Activated T-cell treated with anti-CD3 and anti-CD28 coated beads for 1 hour (primary cell): ENCODE measurements at places on chromosomes 5 and 9.

GRCh38 chr9:4700091-4700490 is 20.7 kb downstream of the CDC37L1 start:
- DNase-seq, result no peak

GRCh38 chr5:1208743-1209488 is 7.5 kb downstream of the SLC6A19 start:
- DNase-seq, result no peak

GRCh38 chr5:41863871-41864486 is 6.2 kb downstream of the OXCT1 start:
- DNase-seq, result no peak

- no peak for DNase-seq
These were observed 82.7 kb downstream of the ITGA1 start for GRCh38 chr5:52870448-52870847.

- no peak for DNase-seq
These were observed 35.4 kb downstream of the OTULIN start for GRCh38 chr5:14699807-14700400.

- no peak for DNase-seq
These were observed 169.9 kb downstream of the NNT start for GRCh38 chr5:43772764-43773477.

DNA sequence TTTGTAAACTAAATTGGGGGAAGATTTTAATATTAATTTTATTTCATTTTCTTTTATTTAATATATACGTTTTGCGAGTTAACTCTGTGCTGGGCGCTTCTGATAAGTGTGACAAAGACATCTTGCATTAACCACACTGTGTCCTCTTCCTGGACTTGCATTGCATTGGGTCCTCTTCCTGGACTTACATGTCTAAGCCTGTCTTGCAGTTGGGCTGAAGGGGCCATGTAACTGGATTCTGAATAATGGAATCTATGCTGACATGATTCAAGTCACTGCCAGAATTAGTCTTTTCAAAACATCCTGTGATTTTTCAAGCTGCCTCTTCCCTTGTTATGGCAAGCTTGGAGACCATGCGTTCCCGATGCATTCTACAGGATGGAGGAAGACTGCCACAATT is 122.6 kb downstream of the TRIM32 start:
- no peak for DNase-seq

GRCh38 chr9:103661663-103662062 is 432.4 kb upstream of the SMC2 start:
- no peak for DNase-seq

GRCh38 chr5:121489972-121490371 is 361.7 kb upstream of the FTMT start:
- no peak for DNase-seq

DNA sequence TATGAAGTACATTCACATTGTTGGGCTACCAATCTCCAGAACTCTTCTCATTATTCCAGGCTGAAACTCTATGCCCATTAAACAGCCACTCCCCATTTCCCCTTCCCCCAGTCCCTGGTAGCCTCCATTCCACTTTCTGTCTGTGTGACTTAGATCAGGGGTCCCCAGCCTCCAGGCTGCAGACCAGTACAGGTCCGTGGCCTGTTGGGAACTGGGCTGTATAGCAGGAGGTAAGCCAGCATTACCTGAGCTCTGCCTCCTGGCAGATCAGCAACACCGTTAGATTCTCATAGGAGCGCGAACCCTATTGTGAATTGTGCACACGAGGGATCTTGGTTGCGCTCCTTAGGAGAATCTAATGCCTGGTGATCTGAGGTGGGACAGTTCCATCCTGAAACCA is 23.1 kb downstream of the ZNF618 start:
- no peak for DNase-seq

GRCh38 chr9:136771907-136772415 is 7.6 kb upstream of the LCN15 start:
- no peak for DNase-seq

DNA sequence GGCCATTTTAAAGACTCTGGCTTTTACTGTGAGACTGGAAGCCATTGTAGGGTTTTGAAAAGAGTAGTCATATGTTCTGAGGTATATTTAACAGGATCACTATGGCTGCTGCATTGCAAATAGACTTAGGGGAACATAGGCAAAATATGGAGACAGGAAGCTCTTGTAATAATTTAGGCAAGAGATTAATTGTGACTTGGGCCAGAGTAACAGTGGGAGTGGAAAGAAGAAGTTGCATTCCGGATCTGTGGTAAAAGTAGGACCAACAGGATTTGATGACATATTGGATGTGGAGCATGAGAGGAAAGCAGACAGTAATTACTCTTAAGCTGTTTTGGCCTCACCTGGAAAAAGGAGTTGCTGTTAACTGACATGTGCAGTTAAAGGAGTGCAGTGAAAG is 85.6 kb downstream of the SMIM15 start:
- no peak for DNase-seq

- no peak for DNase-seq
These were observed 34.3 kb upstream of the RPS23 start for GRCh38 chr5:82312373-82312856.

GRCh38 chr9:107782381-107782780 is 292.8 kb upstream of the KLF4 start:
- DNase-seq, result no peak

DNA sequence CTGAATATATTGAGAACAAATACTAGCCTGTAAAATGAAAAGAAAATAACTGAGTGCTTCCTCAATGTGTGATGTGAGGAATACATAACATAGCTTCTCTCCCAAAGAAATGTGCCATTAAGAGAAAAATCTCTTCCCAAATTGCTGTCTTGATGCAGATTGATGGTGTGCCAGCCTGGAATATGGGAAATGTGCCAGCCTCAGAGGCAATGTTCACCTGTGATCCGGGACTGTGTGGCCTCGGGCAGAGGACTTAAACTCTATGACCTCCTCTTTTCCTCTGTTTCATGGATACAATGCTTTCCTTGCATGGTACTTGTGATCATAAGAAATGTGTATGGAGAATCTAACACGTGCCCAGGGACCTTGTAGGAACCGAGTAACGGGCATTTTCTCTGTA is 370.9 kb downstream of the DIRAS2 start:
- no peak for DNase-seq

- DNase-seq, result no peak
These were observed 107.9 kb upstream of the LMX1B start for GRCh38 chr9:126505697-126506346.

DNA sequence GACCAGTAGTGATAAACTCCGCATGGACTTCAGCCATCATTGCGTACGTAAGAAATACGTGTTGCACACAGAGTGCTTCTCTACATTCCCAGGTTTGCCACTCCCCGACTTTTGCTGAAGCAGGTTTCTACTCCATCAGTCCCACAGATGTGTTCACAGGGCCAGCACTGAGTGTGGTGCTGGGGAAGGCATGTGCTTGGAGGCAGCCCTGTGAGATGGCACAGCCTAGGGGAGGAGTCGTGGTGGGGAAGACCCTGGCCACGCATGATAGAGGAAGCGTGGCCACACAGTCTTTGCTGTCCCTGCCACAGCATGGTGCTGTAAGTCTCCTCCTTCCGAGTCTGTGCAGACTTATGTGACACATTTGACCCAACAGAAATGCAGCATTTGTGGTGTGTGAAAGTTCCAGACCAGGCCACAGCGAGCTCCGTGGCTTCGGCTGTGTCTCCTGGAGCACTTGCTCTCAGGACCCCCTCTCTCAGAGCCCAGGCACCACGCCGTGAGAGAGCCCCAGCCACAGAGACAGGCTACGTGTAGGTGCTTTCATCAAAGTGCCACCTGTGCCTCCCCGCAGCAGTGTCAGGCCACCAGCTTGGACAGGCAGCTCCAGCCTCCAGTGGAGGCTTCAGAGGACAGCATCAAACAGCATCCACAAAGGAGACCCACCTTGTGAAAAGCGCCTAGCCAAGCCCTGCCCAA is 197.8 kb downstream of the AUH start:
- DNase-seq, result no peak

DNA sequence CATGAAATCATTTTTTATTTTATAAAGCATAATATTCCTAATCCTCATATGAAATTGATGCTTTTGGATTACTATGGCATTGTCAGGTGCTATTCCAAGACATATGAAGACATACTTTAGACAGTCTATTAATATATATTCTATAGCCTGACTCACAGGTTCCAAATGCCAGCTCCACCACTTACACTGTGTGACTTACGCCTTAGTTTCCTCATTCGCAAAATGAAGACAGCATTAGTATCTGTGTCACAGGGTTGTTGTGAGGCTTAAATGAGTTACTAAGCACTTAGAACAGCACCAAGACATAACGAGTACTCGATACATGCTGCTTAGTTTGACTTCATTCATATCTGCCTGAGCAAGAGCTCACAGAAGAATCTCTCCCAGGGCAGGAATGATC is 132.2 kb upstream of the PTGER4 start:
- no peak for DNase-seq

DNA sequence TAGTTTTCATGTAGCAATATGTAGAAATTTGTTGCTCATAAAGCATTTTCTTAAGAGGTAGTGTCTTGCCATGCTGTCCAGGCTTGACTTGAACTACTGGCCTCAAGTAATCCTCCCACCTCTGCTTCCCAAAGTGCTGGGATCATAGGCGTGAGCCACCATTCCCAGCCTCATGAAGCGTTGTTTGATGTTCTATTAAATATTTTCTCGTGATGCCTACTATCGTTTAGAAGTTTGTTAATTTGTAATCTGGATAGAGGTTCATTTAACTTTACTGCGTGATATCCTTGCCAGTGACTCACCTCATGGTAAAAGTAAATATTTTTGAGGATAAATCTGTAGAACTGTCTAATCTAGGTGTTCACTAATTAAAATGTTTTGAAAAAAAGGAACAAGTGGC is 82.6 kb downstream of the VCAN start:
- no peak for DNase-seq

DNA sequence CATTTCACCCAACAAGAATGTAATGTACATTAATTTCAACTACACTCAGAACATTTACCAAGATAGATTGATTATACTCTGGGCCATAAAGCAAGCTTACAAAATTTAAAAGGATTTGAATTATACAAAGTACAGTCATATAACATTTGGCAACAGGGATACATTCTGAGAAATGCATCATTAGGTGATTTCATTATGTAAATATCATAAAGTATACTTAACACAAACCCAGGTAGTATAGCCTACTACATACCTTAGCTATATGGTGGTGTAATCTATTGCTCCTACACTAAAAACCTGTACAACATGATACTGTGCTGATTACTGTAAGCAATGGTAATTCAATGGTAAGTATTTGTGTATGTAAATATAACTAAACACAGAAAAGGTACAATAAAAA is 202.9 kb downstream of the MPDZ start:
- no peak for DNase-seq

GRCh38 chr5:143008809-143009521 is 238.8 kb downstream of the ARHGAP26 start:
- peak; percentile 29 for DNase-seq

- DNase-seq, result no peak
These were observed 29.0 kb upstream of the PSAT1 start for GRCh38 chr9:78267889-78268288.

DNA sequence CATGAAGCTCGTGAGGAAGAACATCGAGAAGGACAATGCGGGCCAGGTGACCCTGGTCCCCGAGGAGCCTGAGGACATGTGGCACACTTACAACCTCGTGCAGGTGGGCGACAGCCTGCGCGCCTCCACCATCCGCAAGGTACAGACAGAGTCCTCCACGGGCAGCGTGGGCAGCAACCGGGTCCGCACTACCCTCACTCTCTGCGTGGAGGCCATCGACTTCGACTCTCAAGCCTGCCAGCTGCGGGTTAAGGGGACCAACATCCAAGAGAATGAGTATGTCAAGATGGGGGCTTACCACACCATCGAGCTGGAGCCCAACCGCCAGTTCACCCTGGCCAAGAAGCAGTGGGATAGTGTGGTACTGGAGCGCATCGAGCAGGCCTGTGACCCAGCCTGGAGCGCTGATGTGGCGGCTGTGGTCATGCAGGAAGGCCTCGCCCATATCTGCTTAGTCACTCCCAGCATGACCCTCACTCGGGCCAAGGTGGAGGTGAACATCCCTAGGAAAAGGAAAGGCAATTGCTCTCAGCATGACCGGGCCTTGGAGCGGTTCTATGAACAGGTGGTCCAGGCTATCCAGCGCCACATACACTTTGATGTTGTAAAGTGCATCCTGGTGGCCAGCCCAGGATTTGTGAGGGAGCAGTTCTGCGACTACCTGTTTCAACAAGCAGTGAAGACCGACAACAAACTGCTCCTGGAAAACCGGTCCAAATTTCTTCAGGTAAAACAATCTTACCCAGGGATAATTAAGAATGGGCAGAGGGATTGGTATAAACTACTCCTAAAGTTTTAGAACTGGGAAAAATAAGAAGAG is 12.9 kb downstream of the ITGA1 start:
- DNase-seq, result peak; percentile 19

DNA sequence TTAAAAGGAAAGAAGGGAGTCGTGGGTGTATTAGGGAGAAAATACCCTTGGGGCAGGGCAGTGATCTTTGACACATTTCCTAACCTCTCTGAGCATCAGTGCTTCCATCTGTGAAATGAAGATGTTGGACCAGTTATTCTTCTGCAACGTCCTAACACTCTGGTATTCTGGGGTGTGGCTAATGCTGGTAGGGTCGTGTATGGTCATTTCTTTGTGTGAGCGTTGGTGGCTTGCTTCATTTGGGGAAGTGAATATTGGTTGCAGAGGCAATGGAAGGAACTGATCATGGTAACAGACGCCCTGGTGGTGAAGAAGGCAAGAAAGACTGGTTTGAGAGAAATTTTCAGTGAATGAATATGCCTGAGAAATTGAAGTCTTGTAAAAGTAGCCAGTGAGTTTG is 67.9 kb upstream of the TTC23L start:
- DNase-seq, result no peak

GRCh38 chr5:149828161-149829011 is 98.3 kb downstream of the PPARGC1B start:
- peak; percentile 86 for DNase-seq
